ENCODE measurements at places on chromosomes 2 and 18.

DNA sequence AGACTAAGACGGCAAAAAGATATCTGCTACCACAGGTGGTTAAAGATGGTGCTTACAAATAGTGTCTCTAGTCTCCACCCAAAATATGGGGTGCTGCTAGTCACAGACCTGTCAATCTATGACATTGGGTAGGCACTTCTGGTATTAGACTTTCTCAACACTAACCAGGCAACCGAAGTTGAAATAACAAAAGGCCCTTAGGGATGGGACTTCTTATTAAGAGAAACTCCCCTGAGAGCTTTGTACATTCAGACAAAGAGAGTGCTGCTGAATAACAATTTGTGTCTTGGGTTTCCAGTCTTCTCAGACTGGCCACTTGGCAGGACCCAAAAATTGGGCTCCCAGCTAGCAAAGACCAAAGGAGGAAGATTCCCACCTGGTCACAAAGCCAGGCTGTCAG is 310.0 kb downstream of the CNTNAP5 start:
- DNase-seq: no peak

- DNase-seq: no peak
These were observed 173.1 kb downstream of the SEPTIN10 start for GRCh38 chr2:109440499-109441156.

- no peak for DNase-seq
These were observed 7.9 kb downstream of the PPP3R1 start for GRCh38 chr2:68244456-68244855.

DNA sequence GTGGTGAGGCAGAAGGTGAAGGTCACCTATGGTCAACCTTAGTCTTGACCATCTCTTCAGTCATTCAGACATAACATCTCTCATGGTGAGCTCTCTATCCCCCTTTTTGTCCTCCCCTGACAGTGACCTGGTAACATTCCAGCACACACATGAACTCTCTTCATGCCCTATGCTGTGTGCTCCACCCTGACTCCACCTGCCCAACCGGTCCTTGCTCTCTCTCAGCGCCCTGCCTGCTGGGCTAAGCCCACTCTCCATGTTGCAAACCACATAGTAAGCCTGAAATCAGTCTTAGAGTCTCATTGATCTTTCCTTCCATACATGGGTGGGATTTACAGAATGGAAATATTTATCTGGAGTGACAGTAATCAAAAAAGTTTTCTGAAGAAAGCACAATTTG is 52.8 kb downstream of the MARCO start:
- DNase-seq: no peak

DNA sequence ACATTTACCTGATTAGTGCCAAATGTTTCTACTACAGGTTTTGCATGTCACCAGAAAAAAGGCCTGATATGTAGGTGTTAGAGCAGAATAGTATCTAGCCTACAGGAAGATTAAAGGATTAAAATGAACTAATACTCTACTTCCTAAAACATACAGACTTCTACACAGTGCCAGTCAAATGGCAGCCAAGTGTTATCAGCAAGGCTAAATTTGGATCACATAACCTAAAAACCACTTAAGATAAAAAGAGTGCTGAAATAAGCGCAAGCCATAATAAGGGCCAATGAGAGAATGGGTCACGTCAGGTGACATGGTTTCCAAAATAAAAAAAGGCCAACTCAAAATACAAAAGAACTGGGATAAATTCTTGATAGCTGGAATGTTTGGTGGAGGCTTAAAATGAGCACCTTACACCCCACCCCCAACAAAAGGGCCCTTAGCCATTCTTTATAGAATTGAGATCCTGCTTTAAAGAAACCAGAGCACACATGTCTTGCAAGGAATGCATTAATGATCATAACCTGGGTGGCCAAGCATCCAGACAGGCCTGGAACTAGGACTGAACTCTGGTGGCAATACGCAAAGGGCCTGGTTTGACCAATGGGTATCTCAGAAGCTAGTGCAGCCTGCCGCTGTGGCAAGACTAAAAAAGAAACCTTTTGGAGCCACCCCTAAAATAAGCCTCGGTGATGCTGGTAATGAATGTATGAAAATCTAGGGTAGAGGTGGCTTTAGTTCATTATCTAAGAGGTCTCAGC is 32.4 kb downstream of the IRS1 start:
- DNase-seq: no peak

DNA sequence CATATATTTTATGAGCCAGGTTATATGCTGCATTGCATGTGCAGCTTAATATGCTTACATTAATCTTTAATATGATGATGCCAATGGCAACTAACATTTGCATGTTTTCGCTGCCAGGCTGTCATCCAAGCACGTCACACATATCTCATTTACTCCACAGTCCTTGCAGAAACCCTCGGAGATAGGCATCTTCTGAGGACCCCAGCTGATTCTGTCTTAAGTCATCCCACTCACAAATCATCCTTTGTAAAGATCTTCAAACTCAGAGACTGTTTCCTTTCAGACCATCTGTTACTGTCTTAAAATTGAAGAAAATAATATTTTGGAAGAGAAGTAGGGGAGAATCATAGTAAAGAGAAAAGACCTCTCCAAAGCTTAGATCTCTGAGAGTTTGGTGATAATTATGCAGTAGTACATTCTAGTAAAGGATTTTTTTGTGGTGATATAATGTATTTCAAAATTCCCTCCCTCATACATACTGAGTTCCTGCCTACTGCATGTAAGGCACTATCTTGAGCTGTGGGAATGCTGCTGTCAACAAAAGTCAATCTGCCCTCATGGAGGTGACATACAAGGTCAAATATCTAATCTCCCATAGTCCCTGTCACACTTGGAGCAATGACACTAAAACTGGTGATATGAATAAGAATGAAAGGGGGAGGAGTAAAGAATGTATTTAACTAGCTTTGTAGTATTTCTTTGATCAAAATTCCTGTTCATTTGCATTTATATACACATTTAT is 11.0 kb downstream of the ITGA4 start:
- DNase-seq: no peak

DNA sequence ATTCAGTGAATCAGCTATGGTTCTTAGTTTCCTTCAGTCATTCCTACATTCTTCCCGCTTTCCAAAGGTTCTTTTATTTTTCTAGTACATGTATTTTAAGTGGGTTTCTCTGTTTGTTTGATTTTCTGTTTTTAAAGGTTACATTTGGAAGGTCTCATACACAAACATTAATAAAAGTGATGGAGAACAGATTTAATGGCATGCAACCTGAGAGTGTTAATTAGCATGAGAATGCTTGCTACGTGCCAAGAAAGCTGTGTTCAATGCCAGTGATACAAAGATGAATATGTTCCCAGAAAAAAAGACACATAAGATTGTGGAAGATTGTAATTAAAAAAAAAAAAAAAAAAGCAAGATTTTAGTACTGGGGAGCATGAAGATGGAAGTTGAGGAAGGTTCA is 61.8 kb upstream of the CDC42EP3 start:
- DNase-seq: no peak

DNA sequence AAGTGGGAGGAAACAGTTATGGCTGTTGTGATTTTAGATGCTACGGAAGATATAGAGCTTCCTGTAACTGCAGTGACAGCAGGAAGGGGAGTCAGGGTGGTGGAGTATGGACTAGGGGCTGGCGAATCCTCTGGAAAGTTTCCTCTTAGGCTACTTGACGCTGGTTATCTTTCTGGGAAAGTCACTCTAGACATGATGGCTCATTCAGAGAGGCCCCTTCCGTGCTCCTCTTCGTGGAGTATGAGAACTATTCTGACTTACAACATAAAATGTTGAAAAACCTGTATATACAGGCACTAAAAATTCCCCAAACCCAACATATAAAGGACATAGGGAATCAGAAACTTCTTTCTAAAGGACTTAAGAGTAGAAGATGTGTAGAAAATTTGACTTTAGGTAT is 78.8 kb downstream of the C18orf54 start:
- DNase-seq: no peak

- no peak for DNase-seq
These were observed 27.8 kb upstream of the CXXC1 start for GRCh38 chr18:50315100-50315871.

GRCh38 chr18:22637787-22638186 is 220.1 kb upstream of the CTAGE1 start:
- DNase-seq: no peak

- no peak for DNase-seq
These were observed 43.6 kb upstream of the PXDN start for GRCh38 chr2:1787755-1788477.

DNA sequence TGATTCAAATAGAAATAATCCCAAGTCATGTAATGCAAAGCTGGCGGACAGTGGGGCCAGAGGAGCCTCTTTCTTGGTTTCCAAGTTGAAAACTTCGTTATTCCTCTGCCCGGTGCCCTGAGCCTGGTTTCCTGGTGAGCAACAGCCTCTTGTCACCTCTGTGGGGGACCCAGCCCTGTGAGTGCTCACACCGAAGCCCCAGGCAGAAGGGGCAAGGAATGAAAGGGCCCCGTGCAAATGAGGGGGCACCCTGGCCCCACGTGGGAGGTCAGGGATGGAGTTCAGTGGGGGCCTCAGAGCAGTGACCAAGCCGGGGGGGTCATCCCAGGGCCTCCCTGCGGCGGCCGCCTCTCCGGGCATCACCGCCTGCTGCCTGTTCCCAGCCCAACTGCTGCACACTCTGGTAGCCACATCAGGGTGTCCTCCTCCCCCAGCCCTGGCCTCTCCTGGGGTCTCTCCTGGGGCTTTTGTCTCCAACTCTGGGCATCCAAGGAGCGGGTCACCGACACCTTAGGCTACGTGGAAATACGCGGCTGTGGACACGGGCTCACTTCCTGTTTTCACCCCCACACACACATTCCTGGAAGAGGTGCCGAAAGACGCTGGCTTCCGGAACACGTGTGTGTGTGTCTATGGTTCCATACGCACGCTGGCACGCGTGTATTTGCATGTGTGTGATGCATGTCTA is 64.5 kb downstream of the TWIST2 start:
- no peak for DNase-seq

- DNase-seq: no peak
These were observed 22.6 kb downstream of the ITGA6 start for GRCh38 chr2:172449911-172450550.

GRCh38 chr2:224198436-224198835 is 159.3 kb upstream of the SERPINE2 start:
- DNase-seq: no peak

- no peak for DNase-seq
These were observed 94.3 kb upstream of the DOCK10 start for GRCh38 chr2:225136552-225136951.

- DNase-seq: no peak
These were observed 120.5 kb downstream of the MTCL1 start for GRCh38 chr18:8825729-8826375.

GRCh38 chr18:8734496-8734895 is 29.1 kb downstream of the MTCL1 start:
- DNase-seq: no peak

DNA sequence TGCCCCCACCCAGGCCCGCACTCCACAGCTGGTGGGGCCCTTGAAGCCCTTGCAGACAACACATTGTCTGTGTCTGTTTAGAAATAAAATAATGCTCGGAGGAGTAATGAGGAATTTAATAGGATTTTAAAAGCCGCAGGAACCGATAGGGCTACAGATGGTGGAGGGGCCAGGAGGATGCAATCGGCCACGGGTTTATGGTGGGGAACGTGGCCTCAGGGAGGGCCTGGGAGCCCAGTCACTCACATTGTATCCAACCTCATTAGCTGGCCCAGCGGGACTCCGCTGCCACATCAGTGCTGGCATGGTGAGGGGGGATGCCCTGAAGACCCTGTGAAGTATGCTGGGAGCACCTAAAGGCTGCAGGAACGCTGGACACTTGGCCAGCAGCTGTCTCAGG is 252.0 kb downstream of the CELF4 start:
- DNase-seq: no peak

DNA sequence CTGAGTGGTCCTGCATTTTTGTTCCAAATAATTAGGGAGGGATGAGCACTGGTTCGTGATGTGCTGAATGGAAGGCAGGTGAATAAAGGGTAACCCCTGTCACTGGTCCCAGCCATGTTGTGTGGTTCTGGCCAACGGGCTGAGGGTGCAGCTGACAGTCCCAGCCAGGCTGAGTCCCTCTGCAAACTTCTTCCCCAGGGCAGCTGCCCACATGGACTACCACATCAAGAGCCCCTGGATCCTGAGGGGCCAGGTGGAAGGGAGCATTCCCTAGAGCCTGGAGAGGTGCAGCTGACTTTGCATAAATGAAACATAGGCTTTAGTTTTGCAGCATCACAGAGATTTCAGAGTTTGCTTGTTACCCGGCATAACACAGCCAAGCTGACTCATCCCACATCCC is 219.8 kb upstream of the MYT1L start:
- DNase-seq: no peak

DNA sequence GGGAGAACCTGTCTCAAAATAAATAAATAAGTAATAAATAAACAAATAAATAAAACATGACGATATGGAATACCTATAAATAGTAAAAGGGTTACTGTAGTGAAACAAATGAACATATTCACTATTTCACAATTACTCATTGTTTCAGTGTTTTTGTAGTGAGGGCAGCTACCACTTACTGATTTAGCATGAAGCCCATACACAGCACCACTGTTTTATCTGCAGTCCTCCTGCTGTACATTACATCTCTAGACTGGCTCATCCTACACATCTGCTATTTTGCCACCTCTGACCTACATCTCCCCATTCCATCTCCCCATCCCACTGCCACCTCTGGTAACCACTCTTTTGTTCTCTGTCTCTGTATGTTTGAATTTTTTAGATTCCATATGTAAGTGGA is 332.7 kb upstream of the SMIM21 start:
- DNase-seq: no peak

GRCh38 chr18:1149709-1150108 is 245.0 kb downstream of the ADCYAP1 start:
- DNase-seq: no peak

GRCh38 chr2:189024901-189025618 is 50.9 kb downstream of the COL3A1 start:
- no peak for DNase-seq

GRCh38 chr18:78861116-78861515 is 118.5 kb upstream of the SALL3 start:
- DNase-seq: no peak

- DNase-seq: no peak
These were observed 155.1 kb upstream of the RASGRP3 start for GRCh38 chr2:33321236-33321771.

GRCh38 chr2:237932731-237933131 is 34.1 kb upstream of the UBE2F start:
- DNase-seq: no peak

DNA sequence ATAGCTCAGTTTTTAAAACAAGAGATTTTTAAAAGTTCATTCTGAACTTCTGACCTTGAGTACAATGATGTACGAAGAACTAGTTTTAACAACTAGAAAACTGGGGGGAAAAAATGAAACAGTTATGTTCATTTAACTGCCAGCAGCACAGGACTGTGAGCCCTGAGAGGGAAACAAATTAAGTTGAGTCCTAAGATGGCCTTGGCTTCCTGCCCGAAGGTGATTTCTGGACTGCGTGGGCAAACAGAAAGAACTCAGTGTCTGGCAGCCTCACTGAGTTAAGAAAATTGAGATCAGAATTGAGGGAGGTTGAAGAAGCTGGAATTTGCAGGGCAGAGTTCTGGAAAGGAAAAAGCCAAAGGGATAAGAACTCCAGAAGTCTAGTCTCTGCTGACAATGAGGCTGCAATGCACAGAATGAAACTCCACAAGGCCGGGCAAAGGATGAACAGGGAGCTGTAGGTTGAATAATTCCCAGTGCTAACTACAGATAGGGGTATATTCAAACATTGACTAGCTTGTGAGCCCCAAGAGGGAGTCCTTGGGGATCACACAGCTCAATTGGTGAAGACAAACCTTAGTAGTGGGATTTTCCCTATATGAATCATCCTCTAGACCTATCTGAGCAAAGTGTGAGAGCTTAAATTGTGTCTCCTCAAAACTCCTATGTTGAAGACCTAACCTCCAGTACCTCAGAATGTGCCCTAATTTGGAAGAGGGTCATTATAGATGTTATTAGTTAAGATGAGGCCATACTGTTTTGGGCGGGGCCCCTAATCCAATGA is 13.1 kb upstream of the CRACDL start:
- DNase-seq: no peak
